ENCODE measurements at places on chromosomes 12 and 14. TPM values are rescaled to one million over a fixed set of nuclear protein-coding genes. Genes with fewer than 3 reads are reported as not detected.

GRCh38 chr12:122421821-122422729 lies at the start of gene CLIP1:
Gene CLIP1 (minus strand): TSS chr12:122422669. CDS start chr12:122380452, 42,217 bp downstream.
- DNase-seq, result no peak

DNA sequence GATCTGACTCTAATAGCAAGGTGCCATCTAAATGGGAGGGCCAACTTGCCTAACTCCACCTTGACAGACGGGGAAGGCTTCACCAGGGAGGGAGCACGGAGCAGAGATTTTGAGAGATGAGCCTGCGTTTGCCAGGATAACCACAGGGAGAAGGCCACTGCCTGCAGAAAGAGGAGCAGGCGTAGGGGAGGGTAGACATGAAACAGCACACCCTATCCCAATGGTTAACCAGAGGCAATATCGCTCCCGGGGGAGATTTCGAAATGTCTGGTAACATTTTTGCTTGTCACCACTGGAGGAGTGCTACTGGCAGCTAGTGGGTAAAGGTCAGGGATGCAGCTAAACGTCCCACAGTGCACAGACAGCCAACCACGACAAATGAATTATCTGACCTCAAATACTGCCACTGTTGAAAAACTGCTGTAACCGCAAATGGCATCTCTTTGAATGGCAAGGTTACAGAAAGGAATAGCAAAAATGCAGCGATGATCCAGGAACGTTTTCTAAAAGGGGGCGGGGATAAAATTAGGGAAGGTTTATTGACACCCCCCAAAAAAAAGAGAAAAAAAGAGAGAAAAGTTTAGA lies 126.0 kb upstream of the ATF7IP start:
- no peak for DNase-seq

The IQSEC3 gene
- polyA plus RNA-seq, result 8.4 TPM

GRCh38 chr12:32661706-32662105 lies 17.4 kb upstream of the DNM1L start:
- DNase-seq, result no peak

DNA sequence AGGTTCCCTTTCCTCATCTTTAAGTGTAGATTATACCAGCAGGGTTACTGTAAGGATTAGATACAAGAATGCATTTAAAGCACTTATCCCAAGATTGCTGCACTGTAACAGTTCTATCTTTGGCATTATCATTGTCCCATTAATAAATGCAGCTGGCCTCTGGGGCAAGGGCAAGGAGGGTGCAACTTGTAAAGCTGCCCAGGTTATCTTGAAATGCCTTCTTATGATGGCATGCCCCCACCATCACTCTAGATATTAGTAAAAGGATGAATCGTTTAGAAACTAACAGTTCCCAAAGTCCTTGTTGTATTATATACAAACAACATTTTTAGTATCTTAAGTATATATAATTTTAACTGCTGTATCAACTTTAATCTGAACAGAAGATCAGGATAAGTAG lies 6.8 kb downstream of the LTA4H start:
- DNase-seq, result no peak

GRCh38 chr12:27446436-27446835 lies at the start of gene SMCO2:
Gene SMCO2 (plus strand): TSS chr12:27446736. CDS start chr12:27470632, 23,896 bp downstream.
- DNase-seq, result no peak

DNA sequence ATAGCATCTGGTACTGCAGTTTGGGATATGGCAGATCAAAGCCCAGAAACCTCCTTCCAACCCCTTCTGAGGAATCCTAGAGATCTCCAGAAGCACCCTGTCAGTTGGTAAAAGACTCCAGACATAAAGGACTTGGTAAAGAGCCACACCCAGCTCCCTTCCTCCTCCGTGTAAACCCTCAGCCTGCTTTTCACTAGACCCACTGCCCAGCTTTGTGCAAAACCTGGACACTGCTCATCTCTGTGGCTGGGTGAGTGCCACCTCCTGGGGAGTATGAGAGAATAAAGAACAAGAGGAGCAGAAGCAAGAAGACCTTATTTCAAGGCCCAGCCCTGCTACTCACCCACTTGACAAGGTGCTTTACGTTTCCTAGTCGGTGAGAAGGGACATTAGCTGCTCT lies 33.0 kb downstream of the ANO2 start:
- DNase-seq, result no peak

- DNase-seq, result no peak
Observed at GRCh38 chr12:67414011-67414715, 145.0 kb downstream of the CAND1 start.

- DNase-seq, result no peak
Observed at GRCh38 chr12:71594214-71594948, 69.3 kb downstream of the ZFC3H1 start.

The FOXM1 gene
- 31.3 TPM for polyA plus RNA-seq

DNA sequence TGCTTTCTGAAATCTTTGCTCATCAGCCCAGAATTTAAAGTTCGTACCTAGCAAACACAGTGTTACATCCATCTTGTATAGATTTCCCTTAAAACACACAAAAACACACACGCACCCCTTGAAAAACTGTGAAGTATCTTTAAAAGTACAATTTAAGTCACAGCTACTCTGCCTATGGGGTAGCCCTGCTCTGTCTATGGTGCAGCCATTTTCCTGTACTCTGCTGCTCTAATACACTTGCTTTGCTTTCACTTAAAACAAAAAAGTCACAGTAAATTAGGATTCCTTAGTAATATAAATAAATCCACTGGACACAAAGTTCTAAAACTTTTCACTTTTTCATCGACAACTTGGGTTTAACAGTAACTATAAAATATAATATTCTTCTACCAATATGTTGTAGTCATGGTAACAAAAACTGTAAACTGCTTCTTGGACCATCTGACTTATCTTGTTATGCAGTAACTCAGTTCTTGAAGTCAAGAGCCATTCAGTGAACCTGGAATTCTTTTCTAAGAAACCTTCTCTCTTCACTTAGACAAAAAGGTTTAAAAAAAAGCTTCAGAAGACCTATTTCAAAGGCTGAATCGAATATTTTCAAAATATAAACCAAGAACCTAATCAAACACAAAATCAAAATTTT lies 63.5 kb downstream of the MED13L start:
- DNase-seq, result no peak

The RDH5 gene
- 23.1 TPM for polyA plus RNA-seq

DNA sequence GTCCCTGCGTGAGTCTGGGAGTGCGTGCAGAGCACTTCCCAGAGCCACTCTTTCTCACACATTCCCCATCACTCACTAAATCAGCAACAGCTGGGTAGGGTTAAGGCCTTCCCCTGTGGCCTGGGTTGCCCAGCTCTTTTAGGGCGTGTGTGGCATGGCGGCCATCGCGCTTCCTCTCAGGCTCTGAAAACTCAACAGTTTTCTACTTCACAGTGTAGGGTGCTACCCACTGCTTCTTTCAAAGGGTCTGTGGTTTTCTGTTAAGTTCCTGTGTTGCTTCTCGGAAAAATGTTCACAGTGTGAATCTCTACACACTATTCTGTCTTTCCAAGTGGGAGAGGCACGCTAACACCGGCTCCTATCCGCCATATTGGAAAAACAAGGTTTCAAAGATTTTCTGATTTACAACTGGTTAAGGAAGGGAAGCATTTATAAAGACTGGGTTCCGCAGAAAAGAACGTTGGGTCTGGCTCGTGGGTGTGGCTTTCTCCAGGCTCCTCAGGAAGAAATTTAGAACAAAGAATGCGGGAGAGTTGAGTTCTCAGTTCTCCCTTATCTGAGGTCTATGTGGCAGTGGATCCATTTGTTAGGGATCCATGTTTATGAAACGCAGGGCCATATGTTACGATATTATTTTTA lies 34.9 kb upstream of the AEBP2 start:
- DNase-seq, result no peak

DNA sequence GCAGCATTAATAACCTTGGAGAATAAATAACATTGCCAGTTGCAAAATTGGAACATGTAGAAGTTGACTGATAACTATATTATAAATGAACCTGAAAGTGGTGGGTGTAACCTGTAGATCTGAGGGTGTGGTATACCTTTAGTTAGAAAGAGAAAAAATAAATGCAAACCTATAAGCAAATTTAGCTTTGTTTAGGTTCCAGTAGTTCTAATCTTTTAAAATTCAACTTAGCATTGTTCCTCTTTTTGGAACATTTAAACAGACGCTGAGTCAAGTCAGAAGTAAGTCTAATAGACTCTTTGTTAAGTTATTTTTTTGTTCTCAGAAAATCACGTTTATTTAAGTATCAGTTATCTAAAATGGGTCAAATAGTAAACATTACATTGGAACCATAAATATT lies 120.0 kb downstream of the DNAI7 start:
- no peak for DNase-seq

DNA sequence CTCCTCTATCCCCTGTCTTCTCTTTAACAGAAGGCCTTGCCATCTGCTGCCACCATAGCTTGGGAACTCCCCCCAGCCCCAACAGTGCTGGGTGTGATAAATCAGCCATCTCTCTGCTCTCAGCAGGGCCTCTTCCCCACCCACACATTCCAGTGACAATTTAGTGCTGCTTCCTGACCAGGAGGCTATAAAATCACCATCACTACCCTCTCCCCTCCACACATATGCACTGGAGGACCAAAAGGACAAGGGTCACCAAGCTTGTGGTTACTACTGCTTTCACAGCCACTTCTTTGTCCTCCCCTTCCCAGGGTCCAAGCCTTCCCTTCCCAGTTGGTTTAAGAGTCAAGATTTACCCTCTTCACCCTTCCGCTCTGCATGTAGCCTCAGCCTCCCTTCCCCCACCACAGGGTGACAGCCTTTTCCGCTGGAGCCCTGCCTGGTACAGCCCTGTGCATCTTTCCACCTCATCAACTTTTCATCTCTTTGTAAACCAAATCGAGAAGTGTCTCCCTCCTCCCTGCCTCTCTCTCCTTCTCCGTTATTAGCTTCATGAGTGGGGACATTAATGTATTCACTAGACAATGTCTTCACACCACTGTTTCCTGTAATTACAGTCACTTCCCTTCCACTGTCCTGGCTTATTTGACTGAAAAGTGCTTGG lies 9.4 kb downstream of the PSMB5 start:
- DNase-seq, result no peak

DNA sequence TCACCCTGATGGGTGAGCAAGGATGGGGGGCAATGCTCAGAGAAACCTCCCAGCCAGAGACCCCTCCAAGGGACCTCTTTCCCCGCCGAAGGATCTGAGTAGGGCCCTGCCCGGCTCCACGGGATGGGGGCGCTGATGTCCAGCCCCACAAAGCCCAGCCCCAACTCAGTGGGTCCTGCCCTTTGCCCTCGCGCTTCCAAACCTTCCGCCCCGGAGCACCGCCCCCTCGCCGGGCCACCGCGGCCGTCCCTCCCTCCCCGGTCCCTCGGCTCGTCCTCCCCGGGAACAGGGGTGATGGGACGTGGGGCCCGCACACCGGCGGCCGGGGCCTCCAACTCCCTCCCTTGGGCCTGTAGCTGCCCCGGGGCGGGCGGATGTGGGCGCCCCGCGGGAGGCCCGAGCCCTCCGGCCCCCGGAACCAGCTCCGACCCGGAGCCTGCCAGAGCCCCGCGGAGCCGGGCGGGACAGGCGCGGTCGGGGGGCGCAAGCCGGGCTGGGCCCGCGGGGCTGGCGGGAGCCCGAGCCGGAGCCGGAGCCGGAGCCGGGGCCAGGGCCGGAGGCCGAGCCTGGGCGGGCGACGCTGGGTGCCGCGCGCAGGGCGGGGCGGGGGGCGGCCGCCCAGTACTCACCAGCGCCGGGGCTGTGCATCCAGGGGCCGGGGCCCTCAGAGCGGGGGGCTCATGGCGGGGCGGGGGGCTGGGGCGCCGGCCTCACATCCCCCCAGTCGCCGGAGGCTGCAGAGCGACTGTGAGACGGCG lies 386 bp downstream of the HDAC7 start:
- no peak for DNase-seq

The MANSC4 gene
- polyA plus RNA-seq, result 0.15 TPM

- no peak for DNase-seq
Observed at GRCh38 chr12:98291828-98292227, 223.6 kb upstream of the TMPO start.

DNA sequence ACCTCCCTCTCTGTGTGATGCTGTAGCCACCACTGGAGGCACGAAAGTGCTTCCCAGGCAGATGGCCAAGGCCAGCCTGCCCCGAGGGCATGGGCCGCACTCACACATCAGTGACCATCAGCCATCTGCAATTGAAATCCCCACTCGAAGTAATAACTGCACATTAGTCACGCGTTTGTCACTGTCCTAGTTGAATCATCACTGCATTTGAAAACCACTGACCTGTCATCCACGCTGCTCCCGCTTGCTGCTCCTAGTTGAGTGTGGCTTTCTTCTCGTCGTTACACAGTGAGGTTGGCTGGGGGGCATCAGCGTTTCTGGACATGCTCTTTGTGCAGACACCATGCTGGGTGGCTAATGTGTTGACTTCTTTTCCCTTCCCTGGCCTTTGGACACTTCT lies 176.1 kb downstream of the ADGRD1 start:
- no peak for DNase-seq

GRCh38 chr14:92513966-92514843 lies 624 bp downstream of the RIN3 start:
- DNase-seq, result no peak

The GAS2L3 gene
- 19.7 TPM for polyA plus RNA-seq

- DNase-seq, result no peak
Observed at GRCh38 chr12:128259556-128260070, 7.4 kb upstream of the TMEM132C start.

- no peak for DNase-seq
Observed at GRCh38 chr12:20120403-20120725, 248.0 kb upstream of the PDE3A start.

The TSPAN19 gene
- 1.2 TPM for polyA plus RNA-seq

The ZNF740 gene
- polyA plus RNA-seq, result 65.7 TPM
